ENCODE measurements at places on chromosomes 5 and 9.

DNA sequence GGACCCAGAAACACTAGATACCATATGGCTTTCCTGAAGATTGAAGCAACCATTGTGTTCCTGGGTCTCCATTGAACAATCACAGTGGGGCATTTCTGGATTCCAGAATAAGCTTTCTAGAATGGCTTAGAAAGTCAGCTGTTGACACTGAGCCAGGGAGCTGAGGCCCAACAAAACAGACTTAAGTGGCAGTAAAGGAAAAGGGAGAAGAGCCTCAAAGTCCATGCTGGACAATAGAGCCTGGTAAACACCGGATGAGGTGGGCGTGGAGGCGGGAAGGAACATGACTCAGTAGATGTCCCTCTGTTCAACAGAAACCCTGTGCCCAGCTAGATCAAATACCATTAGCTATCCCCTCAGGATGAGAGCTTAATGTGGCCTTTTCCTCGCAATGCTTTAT lies 14.8 kb downstream of the SPARC start:
- no peak for DNase-seq

DNA sequence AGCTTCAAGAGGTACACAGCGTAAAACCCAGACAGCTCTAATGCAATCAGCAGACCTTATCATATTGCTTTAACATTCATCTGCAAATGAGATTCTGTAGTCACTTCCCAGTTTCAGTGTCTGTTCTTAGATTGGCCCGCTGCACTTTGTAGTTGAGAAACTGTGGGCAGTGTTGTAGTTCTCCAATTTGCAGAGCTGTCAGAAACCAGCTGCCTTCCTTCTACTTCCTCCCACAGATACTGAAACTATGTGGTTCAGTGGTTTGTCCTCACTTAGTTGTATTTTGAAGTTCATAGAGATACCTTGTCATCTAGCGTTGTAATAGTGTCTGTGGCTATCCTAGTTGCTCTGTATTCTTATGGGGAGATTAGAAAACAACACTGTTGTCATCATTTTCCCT lies 39.6 kb upstream of the TRIM36 start:
- no peak for DNase-seq

DNA sequence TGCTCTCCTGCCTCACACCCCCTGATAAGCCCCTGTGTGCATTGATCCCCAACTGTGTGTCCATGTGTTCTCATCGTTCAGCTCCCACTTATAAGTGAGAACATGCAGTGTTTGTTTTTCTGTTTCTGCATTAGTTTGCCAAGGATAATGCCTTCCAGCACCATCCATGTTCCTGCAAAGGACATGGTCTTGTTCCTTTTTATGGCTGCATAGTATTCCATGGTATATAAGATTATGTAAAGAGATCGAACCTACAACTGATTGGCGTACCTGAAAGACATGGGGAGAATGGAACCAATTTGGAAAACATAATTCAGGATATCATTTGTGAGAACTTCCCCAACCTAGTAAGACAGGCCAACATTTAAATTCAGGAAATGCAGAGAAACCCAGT lies 32.4 kb downstream of the ANKRD33B start:
- no peak for DNase-seq

GRCh38 chr9:72982146-72982799 lies 29.4 kb upstream of the ALDH1A1 start:
- no peak for DNase-seq

DNA sequence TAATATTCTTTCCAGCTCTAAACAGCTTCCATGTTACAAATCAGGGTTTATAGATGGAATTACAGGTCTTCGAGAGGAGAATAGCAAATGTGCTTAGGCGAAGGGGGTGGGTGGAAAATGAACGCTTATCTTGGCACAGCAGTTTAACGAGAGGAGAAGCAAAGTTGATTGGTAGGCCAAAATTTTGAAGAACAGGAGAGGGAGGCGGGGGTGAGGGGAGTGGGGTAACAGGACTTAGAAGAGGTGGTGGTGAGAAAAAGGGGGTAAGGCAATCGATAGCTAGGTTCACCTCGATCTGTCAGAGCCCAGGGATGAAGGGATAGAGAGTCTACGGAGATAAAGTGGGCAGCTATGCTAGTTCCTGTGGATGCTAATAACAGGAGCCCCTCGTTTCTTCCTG lies 764 bp downstream of the ANKRA2 start:
- peak; percentile 2 for DNase-seq
